ENCODE measurements at places on chromosomes 5 and 9.

DNA sequence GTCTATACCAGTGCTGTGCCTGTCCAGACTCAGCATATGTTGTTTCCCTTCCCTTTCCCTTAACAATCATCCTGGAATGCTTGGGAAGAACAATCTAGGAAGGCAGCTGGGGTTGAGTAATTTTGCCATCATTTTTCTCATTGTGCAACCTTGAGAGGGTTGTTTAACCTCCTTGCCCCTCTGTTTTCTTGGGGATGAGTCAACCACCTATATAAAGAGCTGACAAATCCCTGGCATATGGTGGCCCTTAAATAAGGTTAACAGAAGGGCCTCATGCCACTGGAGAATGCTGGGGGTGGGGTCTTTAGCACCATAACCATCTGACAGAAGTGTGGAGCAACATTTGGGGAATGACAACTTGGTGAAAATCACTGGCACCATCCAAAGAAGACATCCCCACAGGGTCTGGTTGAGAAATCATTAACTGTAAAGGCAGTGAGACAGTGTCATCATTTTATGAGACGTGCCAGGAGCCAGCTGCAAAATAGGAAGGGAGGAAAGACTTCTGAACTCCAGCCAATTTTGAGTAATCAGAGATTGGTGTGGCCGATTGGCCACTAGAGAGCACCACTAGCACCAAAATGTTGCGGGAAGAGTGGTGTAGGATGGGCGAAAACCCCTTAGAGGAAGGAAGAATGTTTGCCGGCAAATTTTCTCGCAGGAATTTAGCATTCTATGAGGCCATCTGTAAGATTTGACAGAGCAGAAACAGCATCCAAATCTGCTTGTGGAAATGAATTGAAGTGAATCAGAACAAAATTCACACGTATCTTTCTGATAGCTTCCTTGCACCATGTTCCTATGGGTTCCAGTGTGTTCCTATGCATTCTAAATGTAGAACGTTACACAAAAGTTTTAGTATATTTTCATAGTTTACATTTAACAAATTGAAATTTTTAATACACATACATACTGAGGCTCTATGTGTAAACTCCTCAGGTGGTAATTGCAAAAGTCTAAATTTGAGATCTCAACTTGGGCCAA, 113.8 kb downstream of the MSX2 start:
- no peak for DNase-seq

- no peak for DNase-seq
These were observed 193.7 kb downstream of the CYLC2 start for GRCh38 chr9:103188781-103189350.

GRCh38 chr9:113933671-113934070, 57.6 kb downstream of the ZNF618 start:
- no peak for DNase-seq

DNA sequence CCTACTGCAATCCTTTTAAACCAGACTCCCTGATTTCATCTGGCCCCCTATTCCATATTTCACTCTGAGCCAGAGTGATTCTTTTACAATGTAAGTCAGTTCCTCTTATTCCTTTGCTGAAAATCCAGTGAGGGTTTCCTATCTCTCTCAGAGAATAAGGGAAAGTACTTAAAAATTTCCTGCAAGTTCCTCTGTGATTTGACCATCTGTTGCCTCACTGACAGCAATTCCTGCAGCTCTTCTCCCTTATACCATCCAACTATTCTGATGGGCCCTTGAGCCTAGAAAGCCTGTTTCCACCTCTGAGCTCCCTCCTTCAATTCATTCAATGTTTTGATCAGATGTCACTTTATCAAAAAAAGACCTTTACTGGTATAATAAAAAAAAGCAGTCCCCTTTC, 317.1 kb upstream of the CCNH start:
- no peak for DNase-seq

- peak; percentile 94 for DNase-seq
These were observed 31.9 kb upstream of the IL12B start for GRCh38 chr5:159362220-159362619.

GRCh38 chr5:59731809-59732208, 161.7 kb downstream of the PDE4D start:
- DNase-seq = no peak

DNA sequence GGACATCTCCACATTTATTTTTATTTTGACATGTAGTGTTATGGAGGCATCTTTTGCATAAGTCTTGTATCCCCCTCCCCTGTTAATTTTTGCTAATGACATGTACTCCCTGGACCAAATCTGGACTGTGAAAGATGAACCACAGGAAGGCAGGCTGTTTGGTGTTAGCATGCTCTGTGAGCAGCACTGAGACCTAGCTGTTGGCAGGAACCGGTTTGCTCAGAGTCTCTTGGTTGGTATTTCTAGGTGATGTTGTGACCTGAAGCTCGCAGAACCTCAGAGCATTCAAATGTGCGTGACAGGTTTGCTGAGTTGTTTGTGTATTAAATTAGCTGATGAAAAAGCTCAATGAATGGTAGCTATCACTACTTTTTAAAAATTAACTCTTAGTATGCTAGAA, 53.6 kb upstream of the PHF2 start:
- DNase-seq = no peak

DNA sequence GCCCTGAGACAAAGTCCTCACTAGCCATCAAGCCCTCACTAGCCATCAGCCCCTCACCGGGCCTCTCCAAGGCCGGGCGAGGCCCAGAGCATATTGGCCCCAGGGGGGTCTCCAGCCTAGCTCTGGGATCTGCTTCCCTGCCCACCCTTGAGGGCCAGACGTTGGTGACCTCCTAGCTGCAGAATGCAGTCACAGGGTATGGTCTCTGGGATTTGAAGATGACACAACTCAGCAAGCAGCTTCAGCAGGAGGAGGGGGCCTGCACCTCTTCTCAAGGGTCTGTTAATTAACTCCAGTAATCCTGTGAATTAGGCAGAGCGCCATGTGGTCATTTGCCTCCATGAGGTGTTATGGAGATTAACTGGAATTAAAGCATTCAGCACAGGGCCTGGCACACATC, 116.9 kb upstream of the SPOCK1 start:
- no peak for DNase-seq

- peak; percentile 70 for DNase-seq
These were observed at the start of gene GGTA1 for GRCh38 chr9:121499427-121500164. Gene GGTA1 (minus strand): TSS chr9:121499844. CDS start chr9:121467922, 31,922 bp downstream.

- DNase-seq = no peak
These were observed 22.0 kb downstream of the ABCA1 start for GRCh38 chr9:104905931-104906330.

DNA sequence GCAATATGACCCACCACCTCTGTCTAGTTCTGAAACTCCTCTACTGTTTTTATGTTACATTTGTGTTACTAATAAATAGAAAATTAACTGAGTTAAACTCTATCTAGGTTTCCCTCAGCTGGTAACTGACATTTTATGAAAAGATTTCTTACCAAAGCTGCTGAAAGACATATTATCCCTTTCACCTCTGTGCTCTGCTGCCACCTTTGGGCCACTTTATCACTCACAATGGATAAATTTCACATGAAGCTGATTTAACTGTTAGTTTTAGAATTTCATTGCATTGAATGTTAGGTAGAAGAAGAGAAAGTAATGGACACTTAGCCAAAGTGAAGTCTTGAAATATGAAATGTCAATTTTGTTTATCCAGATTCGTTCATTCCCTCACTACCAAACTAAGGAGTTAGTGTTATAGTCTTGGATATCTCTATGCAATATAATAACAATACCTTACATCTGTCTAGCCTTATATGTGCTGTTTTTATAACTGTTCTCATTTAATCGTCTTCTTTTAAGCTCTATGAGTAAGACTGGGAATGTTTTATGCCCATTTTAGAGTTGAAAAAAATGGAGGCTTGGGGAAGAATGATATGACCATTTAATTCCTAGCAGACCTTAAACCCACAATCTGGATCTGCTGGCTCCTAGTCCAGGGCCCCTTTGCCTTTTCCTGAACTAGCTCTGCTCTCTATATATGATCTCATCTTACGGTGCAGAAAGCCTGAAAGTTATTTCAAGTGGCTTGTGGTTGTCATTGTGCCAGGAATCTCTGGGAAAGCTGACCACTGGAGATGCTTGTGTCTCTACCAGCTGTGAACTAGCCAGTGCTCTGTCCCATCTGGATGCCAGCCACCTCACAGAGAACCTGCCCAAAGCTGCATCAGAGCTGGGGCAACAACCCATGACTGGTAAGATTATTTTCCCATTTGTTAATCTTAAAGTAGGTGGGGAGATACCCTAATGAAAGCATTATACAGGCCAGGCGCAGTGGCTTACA, 97.1 kb downstream of the GOLPH3 start:
- DNase-seq = peak; percentile 81

GRCh38 chr9:121360601-121361374, 9.3 kb downstream of the STOM start:
- DNase-seq = no peak

- no peak for DNase-seq
These were observed 64.7 kb downstream of the FGF1 start for GRCh38 chr5:142621227-142621626.

- no peak for DNase-seq
These were observed 14.0 kb upstream of the JAK2 start for GRCh38 chr9:4970970-4971641.

GRCh38 chr5:114657342-114658130, 295.7 kb downstream of the KCNN2 start:
- no peak for DNase-seq

DNA sequence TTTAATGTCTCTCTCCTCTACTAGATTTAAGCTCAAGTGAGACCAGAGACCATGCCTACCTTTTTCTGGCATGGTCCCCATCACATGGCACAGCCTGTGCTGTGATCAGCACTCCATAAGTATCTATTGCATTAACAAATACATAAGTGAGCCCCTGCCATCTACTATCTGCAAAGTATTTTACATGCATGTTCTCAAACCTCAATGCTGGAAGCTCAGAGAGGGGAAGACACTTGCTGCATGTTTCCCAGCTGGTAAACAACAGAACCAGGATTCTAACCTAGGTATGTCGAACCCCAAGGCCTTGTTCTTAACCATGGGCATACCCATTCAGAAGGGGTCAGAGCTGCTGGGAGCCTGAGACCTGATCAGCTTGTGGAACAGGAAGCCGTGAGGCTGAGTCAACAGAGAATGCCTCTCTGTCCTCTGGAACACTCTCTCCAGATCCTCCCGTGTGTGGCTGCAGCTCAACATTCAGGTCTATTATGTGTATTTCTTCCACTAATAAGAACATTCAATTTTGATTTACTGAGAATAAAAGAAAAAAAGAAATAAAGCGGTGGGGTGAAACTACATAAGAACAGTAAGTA, 232.5 kb upstream of the MSX2 start:
- DNase-seq = no peak

GRCh38 chr9:101791938-101792337, 53.5 kb upstream of the GRIN3A start:
- peak; percentile 76 for DNase-seq
